ENCODE measurements at places on chromosomes 5 and 9. TPM values are rescaled to one million over a fixed set of nuclear protein-coding genes. Genes with fewer than 3 reads are reported as not detected.
A peak's percentile ranks its signal among the peaks of the same experiment; 100 is the strongest.

CDO1 gene
- 54.7 TPM for total RNA-seq

GSN gene
- total RNA-seq = 1,437 TPM

ABLIM3 gene
- 26.3 TPM for total RNA-seq

EGFLAM gene
- total RNA-seq = 30.5 TPM

ABO gene
- 3.9 TPM for total RNA-seq

SHLD3 gene
- 3.6 TPM for total RNA-seq

PAPPA gene
- 2.6 TPM for total RNA-seq

GABRA6 gene
- total RNA-seq = not detected

C1QTNF3 gene
- 4.0 TPM for total RNA-seq

GAPT gene
- total RNA-seq = 1.3 TPM

DNA sequence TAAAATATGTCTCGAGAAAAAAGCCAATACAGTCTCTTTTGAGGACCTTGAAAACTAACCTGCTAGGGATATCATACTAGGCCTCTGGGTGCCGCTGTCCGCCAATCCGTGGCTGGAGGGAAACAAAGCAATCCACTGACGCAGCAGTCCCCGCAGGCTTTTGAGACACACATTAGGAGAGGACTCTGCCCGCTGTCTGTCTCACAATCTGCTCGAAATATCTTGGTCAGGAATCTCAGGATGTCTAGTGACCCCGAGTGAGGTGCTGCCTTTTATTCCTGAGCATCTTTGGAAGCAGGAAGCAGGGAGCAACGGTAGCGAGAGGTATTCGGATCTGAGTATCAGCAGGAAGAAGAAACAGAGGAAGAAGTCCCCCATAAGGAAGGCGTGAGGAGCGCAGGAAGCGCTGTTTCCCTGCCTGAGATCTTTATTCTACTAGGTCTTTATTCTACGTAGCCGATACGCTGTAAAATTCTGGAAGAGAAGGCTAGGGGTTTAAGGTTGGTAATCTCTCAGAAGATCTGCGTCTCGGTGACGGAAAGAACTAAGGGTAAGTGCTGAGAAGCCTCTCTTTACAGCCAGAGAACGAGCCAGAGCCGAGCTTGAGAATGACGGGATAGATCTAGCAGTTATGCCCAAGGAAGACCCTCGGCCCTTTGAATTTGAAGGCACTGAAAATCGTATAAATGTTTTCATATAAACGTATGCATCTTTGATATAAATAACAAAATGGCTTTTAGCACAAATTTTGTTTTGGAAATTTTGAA is 4.0 kb upstream of the PCDHGA1 start:
- H3K27me3 ChIP-seq = no peaks in the 10 kb centered on the region
- no peak overlapping the region for H3K27ac ChIP-seq
- no peak for DNase-seq

DNA sequence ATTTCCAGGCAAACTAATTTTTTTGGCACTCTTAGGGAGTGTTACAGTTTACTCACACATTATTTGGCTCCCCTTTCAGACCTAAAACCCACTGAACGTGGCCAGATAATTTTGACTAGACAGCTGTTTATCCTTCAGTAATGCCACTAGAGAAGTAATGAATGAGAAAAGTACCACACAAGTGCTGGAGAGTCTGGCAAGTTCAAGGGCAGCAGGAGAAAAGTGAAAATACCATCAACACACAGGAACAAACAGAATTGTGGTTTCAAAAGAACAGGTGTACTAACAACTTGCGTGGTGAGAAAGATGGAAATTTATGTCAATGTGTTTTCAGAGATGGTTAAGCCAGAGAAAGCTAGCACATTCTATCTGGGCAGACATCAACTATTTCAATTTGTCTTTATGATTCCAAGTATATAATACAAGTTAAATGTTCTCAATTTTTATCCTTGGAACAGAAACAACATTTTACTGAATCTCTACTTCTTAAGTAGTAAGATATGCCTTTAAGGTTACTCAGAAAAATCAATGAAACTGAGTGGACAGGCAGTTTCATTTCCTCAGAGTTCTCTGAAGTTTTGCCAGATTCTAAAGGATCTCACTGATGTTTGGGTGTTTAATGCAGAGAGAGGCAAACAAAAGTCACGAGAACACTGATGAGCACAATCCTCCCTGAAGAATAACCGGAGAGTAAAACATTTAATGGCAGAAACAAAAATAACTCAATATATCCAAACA is 91.0 kb downstream of the ARSB start:
- no peaks in the 10 kb centered on the region for H3K36me3 ChIP-seq
- H3K27ac ChIP-seq = no peak overlapping the region
- H3K27me3 ChIP-seq = no peaks in the 10 kb centered on the region
- no peak for DNase-seq
- no peaks in the 10 kb centered on the region for H3K4me1 ChIP-seq

DNA sequence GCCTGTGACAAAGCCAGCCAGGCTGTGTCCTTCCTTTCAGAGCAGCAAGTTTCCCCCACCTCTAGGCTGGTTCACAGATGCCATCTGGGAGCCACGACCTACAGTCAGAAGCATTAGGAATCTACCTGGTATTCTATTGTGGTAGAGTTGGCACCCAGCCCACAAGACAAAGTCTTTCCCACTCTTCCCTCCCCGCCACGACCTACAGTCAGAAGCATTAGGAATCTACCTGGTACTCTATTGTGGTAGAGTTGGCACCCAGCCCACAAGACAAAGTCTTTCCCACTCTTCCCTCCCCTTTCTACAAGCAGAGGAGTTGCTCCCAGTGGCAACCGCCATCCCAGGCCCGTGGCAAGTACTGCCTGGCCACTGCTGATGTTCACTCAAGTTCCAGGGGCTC is 157.8 kb upstream of the TNC start:
- H3K36me3 ChIP-seq = no peaks in the 10 kb centered on the region
- H3K27me3 ChIP-seq = no peaks in the 10 kb centered on the region
- DNase-seq = no peak
- no peaks in the 10 kb centered on the region for H3K4me1 ChIP-seq
- no peak overlapping the region for H3K27ac ChIP-seq

DNA sequence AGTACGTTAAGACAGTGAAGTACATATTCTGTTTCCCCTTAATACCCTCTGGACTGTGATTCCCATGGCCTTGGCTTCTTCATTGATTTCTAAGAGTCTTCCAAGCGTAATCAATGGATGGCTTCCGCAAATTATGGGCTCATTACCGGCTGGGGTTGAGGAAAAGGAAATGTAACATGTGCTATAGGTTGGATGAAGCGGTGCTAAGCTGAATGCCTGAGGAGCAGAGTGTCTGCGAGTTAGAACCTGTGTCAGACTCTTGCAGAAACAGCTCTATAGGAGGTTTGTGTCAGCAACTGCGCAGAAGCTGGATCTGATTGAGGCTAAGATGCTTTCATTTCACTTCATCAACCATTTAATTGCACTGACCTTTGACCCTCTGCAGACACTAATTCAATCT is 114.3 kb upstream of the CDH18 start:
- no peak overlapping the region for H3K4me3 ChIP-seq
- H3K4me1 ChIP-seq = no peaks in the 10 kb centered on the region
- no peaks in the 10 kb centered on the region for H3K36me3 ChIP-seq
- DNase-seq = no peak

GRCh38 chr5:176810081-176810597 is at the start of gene UNC5A:
Gene UNC5A (plus strand): TSS chr5:176810559. CDS start chr5:176810751, 192 bp downstream.
- no peak for DNase-seq
- H3K27ac ChIP-seq = no peak within 1 kb of the TSS
- peaks cover 5% of the 10 kb centered on the region for H3K4me1 ChIP-seq
- peak within 1 kb of the TSS; percentile 37 for H3K4me3 ChIP-seq
- H3K27me3 ChIP-seq = peaks cover 4% of the 10 kb centered on the region

- no peaks in the 10 kb centered on the region for H3K27me3 ChIP-seq
- no peak overlapping the region for H3K27ac ChIP-seq
- H3K4me1 ChIP-seq = no peaks in the 10 kb centered on the region
- H3K4me3 ChIP-seq = no peak overlapping the region
Observed at GRCh38 chr9:109181284-109181683, 14.2 kb upstream of the FRRS1L start.

- H3K27me3 ChIP-seq = no peaks in the 10 kb centered on the region
- H3K27ac ChIP-seq = no peak overlapping the region
- no peak overlapping the region for H3K4me3 ChIP-seq
- no peaks in the 10 kb centered on the region for H3K36me3 ChIP-seq
- no peak for DNase-seq
- no peaks in the 10 kb centered on the region for H3K4me1 ChIP-seq
Observed at GRCh38 chr9:5073701-5074100, 88.6 kb downstream of the JAK2 start.

DNA sequence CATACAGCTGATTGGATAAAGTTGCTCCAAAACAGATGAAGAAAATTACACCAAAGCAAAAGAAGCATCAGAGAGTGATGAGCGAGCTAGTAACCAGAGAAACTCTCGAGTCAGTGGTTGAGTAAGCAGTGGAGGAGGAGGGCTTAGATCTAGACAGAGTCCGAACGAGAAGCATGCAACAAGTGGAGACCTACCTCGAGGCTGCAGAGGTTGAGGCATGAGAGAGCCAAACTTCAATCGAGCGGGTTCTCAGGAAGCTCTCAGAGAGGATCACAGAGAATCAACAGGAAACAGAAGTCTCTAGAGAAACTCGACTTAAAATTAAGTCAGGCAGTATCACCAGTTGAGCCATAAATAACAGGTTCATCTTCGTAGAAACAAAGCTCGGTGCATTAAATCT is 6.1 kb downstream of the RUSC2 start:
- H3K4me3 ChIP-seq = no peak overlapping the region
- DNase-seq = no peak
- H3K36me3 ChIP-seq = no peaks in the 10 kb centered on the region
- H3K4me1 ChIP-seq = no peaks in the 10 kb centered on the region
- no peak overlapping the region for H3K27ac ChIP-seq

- no peak overlapping the region for H3K4me3 ChIP-seq
- no peaks in the 10 kb centered on the region for H3K4me1 ChIP-seq
- no peaks in the 10 kb centered on the region for H3K27me3 ChIP-seq
Observed at GRCh38 chr9:130333712-130334062, 68.1 kb downstream of the HMCN2 start.

DNA sequence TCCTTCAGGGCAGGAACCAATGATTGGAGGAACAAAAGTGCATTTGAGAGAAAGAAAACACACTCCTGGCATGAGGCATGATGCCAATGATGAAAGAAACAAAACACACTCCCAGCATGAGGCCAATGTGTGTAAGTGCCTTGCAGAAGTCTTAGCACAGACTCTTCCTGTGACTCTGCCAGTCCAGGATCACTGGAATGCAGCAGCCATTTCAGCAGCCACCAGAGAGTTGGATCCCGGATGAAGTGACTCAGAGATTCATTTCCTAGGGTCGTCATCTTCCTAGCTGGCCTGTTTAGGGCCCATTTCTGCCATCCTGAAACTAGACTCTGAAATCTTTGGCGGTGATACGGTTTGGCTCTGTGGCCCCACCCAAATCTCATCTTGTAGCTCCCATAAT is 212.5 kb downstream of the CFAP90 start:
- no peaks in the 10 kb centered on the region for H3K36me3 ChIP-seq
- H3K4me3 ChIP-seq = no peak overlapping the region
- no peak for DNase-seq

GRCh38 chr5:83469075-83469474 is 2.5 kb upstream of the VCAN start:
- no peak overlapping the region for H3K27ac ChIP-seq
- H3K27me3 ChIP-seq = no peaks in the 10 kb centered on the region
- H3K4me1 ChIP-seq = no peaks in the 10 kb centered on the region
- H3K36me3 ChIP-seq = no peaks in the 10 kb centered on the region
- DNase-seq = no peak
- no peak overlapping the region for H3K4me3 ChIP-seq

DNA sequence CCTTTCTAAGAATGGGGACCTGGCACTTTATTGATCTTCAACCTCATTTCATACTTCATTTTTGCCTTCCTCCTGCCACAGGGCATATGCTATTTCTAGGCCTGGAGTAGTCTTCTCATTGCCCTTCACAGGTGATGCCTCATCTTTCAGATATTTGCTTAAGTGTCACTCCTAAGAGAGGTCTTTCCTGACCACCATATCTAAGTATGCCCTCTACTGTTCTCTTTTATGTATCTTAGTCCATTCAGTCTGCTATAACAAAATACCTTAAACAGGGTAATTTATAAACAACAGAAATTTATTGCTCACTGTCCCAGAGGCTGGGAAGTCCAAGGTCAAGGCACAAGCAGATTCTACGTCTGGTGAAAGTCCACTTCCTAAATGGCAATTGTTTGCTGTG is 99.1 kb downstream of the ADAMTS6 start:
- H3K27ac ChIP-seq = no peak overlapping the region
- no peak overlapping the region for H3K4me3 ChIP-seq
- no peak for DNase-seq
- H3K27me3 ChIP-seq = no peaks in the 10 kb centered on the region
- no peaks in the 10 kb centered on the region for H3K36me3 ChIP-seq

GRCh38 chr9:105483618-105484017 is 35.8 kb downstream of the FSD1L start:
- H3K4me3 ChIP-seq = no peak overlapping the region
- no peak for DNase-seq
- H3K36me3 ChIP-seq = no peaks in the 10 kb centered on the region
- H3K27me3 ChIP-seq = no peaks in the 10 kb centered on the region
- no peaks in the 10 kb centered on the region for H3K4me1 ChIP-seq
